ENCODE measurements at places on chromosomes 7 and 10.
A peak's percentile ranks its signal among the peaks of the same experiment; 100 is the strongest.

DNA sequence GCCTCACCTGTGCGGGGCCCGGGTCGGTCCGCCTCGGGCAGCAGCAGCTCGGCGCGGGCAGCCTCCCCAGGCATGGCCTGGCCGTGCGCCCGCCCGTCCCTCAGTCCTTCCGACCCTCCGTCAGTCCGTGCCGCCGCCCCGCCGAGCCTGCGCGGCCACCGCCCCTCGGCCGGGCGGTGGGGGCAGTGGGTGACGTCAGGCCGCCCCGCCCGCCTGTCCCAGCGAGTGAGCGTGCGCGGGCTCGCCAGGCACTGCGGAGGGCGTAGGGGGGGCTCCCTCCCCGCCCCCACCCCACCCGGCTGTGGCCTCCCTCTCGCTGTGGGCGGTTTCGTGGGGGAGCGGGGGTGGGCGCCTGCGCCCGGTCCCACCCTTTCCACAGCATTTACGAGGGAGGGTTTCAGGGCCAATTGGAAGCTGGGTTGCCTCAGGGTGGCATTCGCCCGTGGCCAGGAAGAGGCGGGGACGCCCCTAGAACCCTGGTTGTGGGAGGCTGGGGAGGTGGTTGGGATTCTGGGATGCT lies at the start of gene NACAD:
NACAD (minus strand) TSS at position 149 of the 520 bp plus-strand sequence; CDS start at position 74, 75 bp downstream.
- ATAC-seq, result peak; percentile 95

DNA sequence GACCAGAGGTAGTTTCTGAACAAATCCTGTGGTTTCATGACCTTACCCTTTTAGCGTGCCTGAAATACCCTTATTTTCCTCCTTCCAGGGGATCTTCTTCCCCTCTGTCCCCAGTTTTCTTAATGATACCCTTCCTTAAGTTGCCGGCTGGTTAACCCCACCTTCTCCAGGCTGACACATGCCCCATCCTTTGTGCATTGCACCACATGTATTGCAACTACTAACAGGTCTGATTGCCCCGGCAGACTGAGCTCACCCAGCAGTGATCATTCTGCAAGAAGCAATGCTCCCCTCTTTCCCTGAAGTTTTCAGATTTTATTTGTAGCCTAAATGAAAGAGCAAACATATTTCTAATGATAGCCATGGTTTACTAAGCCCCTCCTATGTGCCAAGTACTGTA lies 108.2 kb downstream of the HIP1 start:
- no peak for ATAC-seq

DNA sequence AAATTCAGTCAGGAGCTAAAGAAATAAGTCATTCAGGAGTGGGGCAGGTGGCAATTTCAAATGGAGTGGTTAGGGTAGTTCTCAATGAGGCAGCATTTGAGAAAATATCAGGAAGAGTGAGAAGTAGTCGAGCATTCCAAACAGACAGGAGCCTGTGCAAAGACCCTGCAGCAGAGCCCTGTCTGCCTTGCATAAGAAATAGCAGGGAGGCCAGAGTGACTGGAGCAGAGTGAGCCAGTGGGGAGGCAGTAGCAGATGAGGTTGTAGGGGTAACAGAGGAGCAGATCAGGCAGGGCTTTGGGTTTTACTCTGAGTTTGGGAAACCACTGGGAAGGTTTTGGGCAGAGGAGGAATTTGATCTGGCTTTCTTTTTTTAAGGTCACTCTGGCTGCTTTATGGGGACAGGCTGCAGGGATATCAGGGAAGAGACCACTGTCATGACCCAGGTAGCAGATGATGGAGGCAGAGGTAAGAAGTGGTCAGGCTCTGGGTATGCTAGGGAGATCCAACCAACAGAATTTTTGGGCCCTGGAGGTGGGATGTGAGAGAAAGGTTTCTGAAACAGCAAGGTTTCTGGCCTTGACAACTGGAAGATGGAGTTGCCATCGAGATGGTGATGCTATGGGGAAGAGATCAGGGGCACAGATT lies 1.3 kb upstream of the BLVRA start:
- ATAC-seq, result no peak

DNA sequence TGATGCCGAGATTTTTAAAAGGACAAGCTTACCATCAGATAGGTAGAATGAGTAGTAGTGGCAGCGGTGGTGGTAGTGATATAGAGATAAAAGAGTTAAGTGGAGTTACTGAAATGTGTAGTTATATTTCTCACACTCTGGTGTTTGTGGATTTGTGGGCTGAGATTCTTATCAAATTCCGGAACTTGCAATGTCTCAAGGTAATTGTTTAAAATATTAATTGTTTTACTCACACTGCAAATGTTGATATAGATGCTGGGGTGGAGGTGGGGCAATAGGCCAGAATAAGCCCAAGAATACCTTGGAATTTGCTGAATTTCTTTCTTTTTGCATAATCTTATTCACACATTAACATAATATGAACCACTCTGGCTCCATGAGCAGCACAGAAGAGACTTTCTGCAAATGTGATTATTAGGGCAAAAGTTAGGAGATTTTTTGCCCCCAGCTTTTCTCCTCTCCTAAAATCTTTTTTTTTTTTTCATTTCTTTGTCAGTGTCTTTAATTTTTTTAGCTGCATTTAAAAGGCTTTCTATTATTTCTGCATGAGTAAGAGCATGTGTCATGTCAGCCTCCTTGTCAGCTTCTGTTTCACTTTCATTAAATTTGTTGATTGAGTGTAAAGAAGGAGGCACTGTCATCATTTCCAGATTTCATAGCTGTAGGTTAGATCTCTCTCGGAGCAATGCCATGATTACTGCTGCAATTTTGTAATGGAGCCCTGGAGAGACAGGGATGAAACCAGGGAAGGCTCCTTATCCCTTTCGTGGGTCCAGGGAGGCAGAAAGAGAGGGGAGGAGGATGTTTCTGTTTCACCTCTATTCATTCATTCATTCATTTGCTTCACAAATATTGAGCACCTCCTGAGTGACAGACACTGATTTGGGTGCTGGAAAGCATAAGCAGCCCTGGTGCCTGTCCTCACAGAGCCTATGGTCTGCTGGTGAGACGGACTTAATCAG lies 13.1 kb upstream of the SGMS1 start:
- ATAC-seq, result no peak

GRCh38 chr10:87613751-87614150 lies 45.9 kb upstream of the PAPSS2 start:
- ATAC-seq, result no peak

DNA sequence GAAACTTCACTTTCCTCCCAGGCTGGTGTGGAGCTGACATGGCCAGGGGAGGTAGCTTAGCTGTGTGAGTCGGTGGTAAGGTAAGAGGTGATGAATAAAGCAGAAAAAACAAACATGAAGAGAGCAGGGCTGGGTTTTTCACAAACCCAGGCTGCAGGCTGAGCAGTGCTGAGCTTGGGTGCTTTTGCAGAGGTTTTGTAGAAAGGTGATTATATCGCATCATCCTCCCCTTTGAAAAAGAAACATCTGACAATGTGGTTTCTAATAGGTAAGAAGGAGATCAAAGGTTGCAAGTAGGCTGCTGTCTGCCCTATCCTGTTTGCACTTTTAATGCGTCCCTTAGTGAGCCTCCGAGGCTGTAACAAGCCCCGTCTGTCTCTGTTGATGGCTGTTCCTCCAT lies 69.6 kb upstream of the GRM8 start:
- no peak for ATAC-seq

- ATAC-seq, result no peak
Observed at GRCh38 chr10:42637648-42638054, 719 bp downstream of the ZNF33B start.

GRCh38 chr10:114042895-114043531 lies 653 bp upstream of the ADRB1 start:
- peak; percentile 18 for ATAC-seq

- no peak for ATAC-seq
Observed at GRCh38 chr10:110701617-110701971, 57.5 kb downstream of the RBM20 start.

DNA sequence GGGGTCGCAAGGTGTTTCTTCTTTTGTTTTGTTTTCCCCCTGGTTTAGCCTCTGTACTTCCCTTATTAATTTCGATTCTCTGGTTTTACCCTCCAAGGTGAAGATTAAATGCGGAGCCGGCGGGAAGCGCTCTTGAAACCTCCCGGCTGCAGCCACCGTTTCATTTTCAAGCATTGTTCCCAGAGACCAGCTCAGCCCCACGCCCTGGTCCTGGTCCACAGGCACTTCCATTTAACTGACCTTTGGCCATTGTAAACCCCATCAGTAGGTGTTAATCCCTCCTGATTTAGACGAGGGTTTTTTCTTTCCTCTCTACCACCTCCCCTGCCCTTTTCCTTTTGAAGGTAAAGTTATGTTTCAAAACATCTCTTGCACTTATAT lies 39.2 kb upstream of the ENO4 start:
- ATAC-seq, result no peak

All from gastroesophageal sphincter (tissue), 4 donors.